SHP77 (cell line): ENCODE measurements at places on chromosomes 6 and 20.

DNA sequence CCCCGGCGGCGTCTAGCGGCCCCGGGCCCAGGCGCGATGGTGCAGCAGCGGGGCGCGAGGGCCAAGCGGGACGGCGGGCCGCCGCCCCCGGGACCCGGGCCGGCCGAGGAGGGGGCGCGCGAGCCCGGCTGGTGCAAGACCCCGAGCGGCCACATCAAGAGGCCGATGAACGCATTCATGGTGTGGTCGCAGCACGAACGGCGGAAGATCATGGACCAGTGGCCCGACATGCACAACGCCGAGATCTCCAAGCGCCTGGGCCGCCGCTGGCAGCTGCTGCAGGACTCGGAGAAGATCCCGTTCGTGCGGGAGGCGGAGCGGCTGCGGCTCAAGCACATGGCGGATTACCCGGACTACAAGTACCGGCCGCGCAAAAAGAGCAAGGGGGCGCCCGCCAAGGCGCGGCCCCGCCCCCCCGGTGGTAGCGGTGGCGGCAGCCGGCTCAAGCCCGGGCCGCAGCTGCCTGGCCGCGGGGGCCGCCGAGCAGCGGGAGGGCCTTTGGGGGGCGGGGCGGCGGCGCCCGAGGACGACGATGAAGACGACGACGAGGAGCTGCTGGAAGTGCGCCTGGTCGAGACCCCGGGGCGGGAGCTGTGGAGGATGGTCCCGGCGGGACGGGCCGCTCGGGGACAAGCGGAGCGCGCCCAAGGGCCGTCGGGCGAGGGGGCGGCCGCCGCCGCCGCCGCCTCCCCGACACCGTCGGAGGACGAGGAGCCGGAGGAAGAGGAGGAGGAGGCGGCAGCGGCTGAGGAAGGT lies 715 bp downstream of the SOX12 start:
- DNase-seq = peak; percentile 60

DNA sequence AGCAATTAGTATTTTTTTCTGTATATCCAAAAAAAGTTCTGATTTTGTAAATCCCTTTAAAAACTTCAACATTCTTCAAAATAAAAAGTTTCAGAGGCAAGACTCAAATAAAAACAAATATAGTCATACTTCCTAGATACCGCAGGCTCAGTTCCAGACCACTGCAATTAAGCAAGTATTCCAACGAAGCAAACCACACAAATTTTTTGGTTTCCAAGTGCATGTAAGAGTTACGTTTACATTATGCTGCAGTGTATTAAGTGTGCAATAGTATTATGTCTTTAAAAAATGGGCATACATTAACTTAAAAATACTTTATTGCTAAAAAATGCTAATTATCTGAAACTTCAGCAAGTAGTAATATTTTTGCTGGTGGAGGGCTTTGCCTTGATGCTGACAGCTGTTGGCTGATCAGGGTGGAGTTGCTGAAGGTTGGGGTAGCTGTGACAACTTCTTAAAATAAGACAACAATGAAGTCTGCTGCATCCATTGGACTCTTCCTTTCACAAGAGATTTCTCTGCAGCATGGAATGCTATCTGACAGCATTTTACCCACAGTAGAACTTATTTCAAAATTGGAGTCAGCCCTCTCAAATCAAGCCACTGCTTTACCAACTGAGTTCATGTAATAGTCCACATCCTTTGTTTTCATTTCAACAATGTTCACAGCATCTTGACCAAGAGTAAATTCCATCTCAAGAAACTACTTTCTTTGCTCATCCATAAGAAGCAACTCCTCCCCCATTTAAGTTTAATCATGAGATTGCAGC lies 46.0 kb downstream of the PHIP start:
- DNase-seq = no peak

DNA sequence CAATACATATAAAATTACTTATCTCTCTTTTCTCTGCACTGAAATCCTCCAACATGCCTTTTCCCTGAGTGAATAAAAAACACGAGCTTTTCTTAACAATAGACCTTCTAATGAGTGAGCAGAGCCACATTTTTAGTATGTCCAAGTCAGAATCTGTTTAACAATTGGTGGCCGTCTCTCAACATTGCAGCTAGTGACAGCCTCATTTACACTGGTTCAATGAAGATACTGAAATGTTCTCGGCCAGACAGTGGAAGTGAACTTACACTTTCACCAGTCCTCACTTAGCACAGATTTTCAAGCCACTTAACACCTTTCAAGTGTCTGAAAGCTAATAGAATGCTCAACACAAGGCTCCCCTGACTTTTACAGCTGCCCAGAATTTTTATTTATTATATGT lies 767.1 kb downstream of the KIF16B start:
- no peak for DNase-seq

DNA sequence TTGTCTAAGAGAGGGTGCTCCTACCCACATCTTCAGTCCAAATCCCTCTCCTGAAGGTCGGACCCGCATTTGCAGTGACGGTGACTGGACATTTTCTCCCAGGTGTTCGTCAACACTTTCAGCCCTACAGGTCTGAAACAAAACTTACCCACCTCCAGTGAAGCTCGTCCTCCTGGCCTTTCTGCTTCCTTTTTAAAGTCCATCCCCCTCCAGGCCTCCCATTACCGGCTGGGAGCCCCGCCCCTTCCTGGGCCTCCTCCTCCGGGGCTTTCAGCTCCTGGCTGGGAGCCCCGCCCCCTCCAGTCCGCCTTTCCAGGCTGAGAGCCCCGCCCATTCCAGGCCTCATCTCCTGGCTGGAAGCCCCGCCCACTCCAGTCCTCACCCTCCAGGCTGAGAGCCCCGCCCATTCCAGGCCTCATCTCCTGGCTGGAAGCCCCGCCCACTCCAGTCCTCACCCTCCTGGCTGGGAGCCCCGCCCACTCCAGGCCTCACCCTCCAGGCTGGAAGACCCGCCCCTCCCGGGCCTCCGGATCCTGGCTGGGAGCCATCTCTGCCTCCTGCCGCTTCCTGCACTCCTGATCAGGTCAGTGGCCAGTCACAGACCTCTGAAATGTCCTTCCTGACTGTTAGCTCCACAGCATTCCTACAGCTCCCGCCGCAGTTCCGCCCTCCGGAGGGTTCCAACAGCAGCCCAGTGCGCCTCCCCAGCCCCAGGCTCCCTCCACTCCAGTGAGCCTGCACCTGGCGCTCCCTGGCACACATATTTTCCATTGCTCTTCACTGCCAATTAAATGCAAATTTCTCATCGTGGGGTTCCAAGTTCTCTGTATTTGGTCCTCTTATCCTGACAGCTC lies 98.5 kb downstream of the LY86 start:
- DNase-seq = peak; percentile 93

GRCh38 chr20:50308513-50309279 lies 118.1 kb downstream of the CEBPB start:
- DNase-seq = peak; percentile 80

- DNase-seq = no peak
Measured at GRCh38 chr6:26494117-26494516, 6.0 kb upstream of the BTN1A1 start.

DNA sequence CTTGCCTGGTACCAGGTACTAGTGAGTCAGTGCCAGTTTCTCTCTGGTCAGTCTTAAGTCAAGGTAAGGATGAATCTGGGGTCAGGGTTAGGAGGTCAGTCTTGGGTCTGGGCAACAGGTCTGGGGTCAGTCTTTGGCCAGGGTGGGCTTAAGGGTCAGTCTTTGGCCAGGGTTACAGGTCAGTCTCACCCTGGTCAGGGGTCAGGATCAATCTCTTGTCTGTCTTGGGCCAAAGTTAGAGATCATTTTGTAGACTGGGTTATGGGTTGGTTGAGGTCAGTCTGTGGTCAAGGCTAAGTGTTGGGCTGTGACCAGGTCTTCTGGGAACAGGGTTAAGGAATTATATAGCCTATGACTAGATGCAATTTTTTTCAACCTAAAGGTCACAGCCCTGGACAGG lies 12.8 kb upstream of the CAPN11 start:
- no peak for DNase-seq
